ENCODE measurements at places on chromosomes 7 and 10.
A peak's percentile ranks its signal among the peaks of the same experiment; 100 is the strongest.

DNA sequence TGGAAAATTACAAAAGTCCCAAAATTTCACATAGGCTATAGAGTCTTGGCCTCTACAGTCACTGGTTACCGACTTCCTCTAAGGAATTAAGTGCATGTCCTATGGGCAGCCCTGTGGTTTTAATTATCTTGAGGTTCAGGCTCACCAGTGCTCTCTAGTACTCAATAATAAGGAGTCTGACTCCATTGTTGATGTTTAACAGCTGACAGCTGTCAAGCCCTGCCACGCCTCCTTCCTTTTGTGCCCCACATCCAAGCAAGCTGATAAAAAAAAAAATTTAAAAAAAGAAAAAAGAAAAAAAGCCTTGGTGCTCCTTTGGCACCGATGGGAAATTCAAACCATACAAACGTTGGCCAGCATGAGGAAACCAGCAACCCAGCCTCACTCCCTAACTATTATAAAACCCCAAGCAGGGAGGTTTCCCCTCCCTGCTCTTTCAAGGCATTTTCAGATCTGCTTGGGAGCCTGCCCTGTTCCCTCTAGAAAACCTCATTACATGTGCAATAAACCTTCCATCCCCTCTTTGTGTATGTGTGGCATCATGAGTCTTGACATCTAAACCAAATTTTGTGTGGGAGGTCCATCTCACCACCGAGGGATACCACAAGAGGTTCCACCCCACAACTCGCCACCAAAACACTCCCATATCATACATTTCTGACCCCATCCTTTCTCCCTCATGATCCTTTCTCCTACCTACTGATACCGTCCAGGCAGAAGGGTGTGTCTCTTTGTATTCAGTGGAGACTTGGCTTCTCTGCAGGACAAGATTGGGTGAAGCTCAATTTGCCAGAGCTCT lies 70.9 kb upstream of the CCDC71L start:
- no peak for DNase-seq

GRCh38 chr7:119935418-119936025 lies 337.5 kb upstream of the KCND2 start:
- DNase-seq, result no peak

DNA sequence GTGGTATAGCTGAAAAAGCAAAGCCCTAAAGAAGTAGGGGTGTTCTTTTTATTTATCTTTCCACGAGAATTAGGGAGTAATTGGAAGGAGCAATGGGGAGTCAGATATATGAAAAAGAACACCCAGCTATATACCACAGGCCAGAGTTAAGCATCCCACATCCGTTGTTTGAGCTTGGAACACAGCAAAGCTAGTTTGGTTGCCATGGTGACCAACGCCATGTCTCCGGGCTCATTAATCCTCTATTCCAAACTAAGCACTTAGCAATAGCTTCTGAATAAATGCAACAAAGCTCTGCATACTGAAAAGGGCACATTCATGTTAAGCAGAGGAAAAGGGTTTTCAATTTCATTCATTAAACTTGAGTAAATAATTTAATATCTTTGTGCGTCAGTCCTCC lies 23.5 kb downstream of the ASB4 start:
- no peak for DNase-seq

DNA sequence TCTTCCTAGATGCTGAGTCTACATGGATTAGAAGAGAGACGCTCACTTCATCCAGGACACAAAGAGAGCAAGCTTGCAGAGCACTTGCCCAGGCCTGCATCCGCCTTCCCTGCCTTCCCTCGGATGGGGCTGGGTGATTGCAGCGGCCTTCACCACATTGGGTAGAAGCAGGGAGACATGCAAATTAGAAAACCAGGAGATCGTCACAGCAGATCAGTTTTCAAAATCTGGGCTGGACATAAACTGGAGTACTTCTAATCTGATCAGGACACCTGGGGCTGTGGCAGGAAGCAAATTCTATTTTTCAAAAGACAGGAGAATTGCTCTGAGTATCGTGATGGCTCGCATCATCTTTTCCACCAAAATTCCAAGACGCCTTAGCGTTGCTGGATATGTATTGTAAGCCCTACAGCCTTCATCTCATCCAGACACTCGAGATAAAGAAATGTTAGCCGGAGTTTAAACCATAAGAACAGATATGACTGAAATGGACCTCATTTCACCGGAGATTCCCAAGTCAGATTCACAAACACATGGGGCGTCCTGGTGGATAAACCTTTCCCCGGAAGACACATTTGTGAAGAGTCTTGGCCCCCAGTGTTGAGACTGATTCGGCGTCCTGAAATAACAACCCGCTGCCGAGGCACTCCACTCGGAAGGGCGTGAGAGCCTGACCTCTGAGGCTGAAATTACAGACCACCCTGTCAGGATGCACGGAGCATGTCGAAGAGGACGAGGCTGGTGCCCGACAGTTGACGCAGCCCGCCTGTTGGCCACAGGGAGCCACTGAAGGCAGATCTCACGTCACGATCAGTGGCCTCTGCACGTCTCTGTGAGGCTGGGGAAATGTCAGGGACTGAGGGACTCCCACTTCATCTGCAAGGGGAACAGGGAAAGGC lies 91.2 kb upstream of the PARD3 start:
- DNase-seq, result no peak

- DNase-seq, result no peak
Observed at GRCh38 chr10:46035923-46036849, 5.8 kb upstream of the NCOA4 start.

- DNase-seq, result no peak
Observed at GRCh38 chr10:122331100-122331499, 43.4 kb upstream of the PLEKHA1 start.

DNA sequence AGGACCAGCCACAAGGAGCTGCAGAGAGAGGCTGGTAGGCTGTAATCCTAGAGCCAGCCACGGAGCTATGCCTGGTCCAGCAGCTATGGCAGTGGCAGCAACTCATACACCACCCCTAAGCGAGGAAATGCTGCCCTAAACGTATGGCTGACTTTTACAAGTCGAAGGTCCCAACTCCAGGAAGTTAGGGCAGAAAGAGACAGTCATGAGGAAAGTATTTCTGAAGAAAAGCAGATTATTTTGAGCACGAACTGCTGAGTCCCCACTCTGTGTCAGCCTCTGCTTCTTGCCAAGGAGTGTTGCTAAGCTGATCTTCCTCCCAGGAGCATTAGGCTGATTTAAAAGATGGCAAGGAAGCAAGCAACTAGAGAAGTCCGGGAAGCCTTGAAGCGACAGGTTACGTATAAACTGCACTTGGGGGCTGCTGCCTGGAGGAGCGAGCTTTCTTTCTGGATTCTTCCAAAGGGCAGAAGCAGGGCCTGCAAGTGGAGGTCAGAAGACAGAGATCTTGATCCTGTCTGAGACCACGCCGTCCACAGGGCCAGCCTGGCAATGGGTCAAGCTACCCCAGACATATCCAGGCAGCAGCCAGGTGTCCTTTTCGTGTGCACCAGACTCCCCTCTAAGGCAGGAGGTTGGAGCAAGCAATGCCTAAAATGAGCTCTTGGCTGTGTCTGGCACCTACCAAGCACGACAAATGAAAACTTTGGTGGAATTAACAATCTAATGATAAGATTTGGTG lies 39.4 kb downstream of the PLXNA4 start:
- no peak for DNase-seq

DNA sequence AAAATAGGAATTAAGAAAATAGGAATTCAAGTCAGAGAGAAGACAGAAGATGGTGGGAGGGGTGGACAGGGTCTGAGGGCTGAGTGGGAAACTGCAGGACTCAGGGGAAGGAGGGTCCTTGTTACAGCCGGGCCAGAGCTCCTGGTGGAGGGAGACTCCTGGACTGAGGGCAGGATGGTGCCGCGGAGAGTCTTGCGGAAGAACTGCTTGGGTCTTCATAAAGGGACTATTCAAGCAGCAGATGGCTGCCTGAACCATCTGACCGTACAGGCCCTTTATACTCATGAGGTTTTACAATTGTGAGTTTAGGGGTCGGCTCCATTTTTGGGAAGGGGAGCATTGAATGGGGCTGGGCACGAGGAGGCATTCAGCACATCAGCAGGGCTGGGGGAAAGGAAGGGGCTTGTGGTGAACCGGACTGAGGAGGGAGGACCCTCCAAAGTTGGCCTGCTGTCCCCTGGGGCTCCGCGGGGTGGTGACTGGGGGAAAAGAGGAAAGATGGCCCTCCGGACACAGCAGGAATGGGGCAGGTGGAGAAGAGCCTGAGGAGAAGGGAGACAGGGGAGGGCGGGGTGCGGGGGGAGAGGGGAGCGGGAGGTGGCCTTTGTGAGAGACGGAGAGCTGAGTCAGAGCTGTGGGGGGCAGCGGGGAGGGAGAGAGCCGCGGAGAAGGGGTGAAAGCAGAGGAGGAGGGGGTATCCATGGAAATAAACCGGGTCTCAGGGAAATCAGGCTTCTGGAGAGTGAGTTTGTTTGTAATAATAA lies 1.5 kb downstream of the FAM131B start:
- no peak for DNase-seq

DNA sequence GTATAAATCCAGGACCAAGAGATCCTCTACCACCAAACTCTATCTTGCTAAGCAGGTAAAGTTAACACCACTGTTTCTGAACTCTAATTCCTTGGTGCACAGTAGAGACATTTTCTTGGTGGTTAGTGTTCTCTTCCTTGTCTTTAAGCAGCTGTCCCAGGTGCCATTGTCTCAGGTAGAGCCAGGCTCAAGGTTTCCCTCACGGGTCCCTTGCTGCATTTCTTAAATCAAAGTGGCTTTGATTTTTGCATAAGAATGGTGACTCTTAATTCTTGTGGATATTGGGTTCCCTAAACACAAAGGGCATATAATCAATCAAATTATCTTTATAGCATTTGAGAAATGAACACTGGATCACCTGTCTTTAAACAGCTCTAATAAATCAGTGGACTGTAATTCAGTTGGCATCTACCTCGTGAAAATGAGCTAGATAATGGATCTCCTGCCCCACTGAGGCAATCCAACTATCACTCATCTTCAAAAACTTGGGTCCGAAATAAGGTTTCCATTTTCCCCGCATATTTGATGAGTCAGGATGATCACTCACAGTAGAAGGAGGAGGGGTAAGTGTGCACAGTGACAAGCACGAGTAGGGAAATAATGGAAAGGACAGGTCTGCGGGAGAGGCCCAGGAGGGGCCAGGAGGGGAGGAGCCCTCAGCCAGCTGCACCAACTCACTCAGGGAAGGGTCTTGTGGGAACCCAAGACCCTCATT lies 2.4 kb downstream of the ABCC2 start:
- DNase-seq, result no peak

- DNase-seq, result no peak
Observed at GRCh38 chr7:78863281-78863680, 590.2 kb downstream of the MAGI2 start.

GRCh38 chr10:68082872-68083271 lies 7.8 kb upstream of the HERC4 start:
- DNase-seq, result no peak

DNA sequence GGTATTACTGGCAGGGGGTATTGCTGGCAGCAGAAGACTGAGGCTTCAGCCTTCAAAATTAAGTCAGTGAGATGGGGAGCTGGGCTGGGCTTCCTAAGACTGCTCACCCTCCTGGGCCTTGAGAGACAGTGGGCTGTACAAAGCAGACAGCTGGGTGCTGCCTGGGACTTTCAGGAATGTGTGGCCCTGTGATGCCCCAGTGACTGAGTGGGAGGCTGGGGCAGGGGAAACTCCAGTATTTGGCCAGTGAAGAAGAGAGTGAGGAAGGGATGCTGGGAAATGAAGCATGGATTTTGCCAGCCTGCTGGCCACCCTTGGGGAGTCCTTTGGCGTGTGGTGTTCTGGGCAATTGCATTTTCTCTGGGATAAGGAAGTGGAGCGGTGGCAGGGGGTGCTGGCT lies 442 bp downstream of the ANKRD2 start:
- no peak for DNase-seq

- DNase-seq, result no peak
Observed at GRCh38 chr7:36387435-36388231, 2.0 kb upstream of the ANLN start.

DNA sequence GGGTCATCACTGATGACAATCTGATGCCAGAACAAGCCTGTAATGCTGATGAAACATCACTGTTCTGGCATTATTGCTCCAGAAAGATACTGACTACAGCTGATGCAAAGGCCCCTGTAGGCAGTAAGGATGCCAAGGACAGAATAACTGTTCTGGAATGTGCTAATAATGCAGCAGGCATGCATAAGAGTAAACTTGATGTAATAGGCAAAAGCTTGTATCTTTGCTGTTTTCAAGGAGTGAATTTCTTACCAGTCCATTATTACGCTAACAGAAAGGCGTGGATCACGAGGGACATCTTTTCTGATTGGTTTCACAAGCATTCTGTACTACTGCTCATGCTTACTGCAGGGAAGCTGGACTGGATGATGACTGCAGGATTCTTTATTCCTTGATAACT lies 18.7 kb downstream of the LCOR start:
- no peak for DNase-seq

DNA sequence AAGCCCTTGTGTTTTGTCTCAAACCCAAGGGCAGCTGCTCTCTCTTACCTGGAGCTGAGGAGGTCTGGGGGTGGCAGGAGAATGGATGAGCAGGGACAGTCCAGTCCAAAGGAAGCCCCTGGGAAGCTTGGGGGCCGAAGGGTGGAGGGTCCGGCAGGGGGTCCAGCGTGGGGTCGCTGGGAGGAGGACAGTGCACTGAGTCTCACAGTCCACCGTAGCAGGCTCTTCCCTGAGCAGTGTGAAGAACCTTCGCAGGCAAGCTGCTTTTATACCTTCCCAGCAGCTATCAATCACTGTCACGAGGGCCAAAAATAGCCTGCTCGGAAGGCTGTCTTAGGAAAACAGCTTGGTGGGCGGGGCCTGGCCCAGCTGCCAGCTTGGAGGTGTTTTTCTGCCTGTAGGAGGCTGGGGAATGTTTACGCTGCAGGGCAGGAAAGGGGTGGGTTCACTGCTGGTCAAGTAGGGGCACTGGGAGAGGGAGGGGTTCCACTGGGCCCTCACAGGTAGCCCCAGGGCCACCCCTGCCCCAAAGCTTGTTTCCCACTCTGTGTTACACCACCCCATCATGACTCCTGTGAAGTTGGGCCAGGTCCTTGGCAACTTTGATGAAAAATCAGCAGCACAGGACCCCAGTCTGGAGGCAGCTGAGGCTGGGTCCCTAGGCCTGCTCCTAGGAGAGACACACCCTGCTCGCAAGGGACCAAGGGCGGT lies at the start of gene DEPP1:
Gene DEPP1, minus strand, starts transcription at position 240 of the 711 bp plus-strand sequence. CDS start 779 bp downstream, outside the sequence.
- peak; percentile 32 for DNase-seq

DNA sequence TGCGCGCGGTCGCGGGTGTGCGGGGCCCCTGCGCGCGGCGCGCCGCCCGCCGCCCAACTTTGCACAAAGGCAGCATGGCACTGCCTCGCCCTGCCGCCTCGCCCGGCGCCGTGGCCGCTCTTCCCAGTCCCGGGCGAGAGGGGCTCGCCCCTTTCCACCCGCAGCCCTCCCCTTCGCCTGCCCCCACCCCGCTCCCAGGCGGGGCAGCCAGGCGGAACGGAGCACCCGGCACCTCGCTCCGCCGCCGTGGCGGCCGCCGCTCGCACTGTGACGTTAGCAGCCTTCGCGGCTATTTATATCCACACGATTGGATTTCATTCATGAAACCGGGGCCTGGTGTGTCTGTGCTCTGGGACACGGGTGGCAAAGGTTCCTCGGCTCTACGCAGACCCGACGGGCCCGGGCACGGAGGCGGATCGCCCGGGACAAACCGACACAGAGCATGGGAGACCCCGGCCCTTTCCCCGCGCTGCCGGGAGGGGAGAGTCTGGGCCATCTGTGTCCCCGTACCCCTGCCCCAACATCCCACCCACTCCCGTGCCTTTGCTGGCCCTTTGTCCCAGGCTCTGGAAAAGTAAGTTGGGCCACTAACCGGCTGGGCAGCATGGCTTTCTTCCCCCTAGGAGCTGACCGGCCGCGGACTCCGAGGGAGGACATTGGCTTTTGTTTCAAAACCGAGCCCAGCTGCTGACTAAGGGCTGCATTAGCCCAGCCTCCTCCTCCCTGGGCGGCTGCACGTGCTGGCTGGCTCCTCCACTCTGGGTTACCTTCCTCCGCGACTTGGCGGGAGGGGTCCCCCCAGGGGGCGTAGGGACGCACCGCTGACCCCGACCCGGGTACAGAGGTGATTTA lies at the start of gene RHOBTB1:
Gene RHOBTB1, minus strand, starts transcription at position 128 of the 852 bp plus-strand sequence. CDS start 32,643 bp downstream, outside the sequence.
- no peak for DNase-seq

Data from activated naive CD4-positive, alpha-beta T cell treated with anti-CD3 and anti-CD28 coated beads, Interleukin-2, amount 50 U/mL, for 72 hours (primary cell).